ENCODE measurements at places on chromosomes 6 and 20.

DNA sequence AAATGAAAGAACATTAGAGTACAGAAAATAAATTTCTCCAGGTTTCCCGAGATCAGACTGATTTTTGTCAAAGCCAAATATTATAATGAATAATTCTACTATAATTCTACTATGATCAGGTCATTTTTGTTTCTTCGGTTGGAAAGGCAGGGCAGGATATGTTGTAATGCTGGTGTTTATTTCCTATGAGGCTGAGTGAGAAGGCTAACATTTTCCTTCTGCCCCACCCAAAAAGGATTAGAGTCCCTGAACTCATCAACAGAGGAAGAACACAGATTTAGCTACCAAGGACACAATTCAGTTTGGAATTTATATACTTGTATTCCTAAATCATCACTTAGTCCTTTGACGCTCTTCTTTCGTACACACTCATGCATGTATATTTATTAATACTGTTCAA is 318.9 kb downstream of the SYNE1 start:
- DNase-seq = no peak

- DNase-seq = no peak
Observed at GRCh38 chr6:127554435-127555006, 22.5 kb upstream of the C6orf58 start.

- no peak for DNase-seq
Observed at GRCh38 chr20:18031888-18032509, 25.7 kb downstream of the OVOL2 start.

DNA sequence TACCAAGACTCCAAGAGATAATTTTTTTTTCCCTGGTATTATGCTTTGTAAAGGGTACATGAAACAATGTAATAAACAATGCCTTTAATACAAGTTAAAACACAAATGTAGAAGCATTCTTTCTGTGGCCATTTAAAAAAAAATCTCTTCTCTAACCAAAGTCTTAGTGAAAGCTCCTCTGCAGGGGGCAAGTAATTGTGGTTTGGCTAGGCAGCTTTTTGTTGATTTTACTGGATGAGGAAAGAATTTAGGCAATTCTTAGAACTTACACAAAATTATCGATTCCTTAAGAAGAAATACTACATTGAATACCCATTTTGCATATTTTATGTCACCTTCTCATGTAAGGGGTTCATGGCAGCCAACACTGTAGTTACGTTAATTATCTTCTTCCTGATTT is 12.4 kb downstream of the TFB1M start:
- no peak for DNase-seq

DNA sequence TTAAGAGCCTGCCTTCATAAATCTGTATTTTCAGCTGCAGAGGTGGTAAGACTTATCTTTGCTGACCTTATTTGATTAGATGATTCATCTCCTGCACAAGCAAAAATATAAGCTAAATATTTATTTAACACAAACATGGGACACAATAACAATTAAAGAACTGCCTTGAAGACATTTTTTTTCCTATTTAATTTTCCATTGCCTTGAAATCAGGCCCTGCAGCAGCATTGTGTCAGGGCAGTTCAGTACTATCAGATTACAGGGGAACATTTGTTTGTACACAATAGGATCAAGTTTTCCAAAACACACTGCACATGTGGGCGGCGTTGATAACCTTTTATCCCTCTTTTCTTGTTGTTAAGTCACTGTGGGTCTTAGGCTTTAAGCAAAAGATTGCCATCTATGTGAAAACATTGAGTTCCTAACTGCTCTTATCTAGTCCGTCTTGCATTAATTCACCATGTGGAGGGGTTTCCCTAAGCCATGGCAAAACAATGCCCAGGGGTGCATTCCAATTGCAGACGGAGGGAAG is 7.4 kb downstream of the ADGRF5 start:
- DNase-seq = no peak

GRCh38 chr6:143332153-143332845 is 118.2 kb downstream of the ADAT2 start:
- no peak for DNase-seq

DNA sequence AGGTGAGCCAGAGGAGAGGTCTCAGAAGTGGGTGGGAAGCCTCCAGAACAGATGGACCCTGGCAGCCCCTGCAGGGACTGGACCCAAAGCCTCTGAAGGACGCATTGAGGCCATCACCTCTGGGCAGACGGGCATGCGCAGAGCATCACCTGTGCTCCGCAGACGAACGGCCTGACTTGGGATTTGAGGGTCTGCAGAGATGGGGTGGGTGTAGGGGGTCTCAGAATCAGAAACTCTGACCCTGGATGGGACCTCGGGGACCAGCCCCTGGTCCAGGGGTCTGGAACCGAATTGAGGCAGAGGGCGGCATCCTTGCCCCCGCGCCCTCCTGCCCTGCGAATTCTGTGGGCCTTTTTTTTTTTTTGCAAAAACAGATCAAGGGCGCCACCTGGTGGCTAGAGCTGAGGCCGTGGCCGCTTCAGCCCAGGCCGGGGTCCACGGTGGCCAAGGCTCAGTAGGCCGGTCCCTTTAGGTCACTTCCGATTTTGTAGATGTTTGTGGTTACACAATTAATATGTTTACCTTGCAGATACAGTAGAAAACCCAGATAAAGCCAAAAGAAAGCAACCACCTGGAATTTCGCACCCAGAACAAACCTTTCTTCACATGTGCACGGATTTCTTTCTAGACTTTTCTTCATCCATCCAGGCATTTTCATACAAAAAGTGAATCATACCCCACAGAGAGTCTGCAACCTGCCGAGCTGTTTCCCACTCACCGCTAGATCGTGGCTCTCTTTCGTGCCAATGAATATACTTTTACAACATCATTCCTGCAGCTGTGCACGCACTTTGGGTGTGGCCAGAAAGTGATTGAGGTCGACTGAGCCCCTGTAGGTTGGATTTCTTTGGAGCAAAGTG is 25.9 kb downstream of the ZBP1 start:
- DNase-seq = no peak

DNA sequence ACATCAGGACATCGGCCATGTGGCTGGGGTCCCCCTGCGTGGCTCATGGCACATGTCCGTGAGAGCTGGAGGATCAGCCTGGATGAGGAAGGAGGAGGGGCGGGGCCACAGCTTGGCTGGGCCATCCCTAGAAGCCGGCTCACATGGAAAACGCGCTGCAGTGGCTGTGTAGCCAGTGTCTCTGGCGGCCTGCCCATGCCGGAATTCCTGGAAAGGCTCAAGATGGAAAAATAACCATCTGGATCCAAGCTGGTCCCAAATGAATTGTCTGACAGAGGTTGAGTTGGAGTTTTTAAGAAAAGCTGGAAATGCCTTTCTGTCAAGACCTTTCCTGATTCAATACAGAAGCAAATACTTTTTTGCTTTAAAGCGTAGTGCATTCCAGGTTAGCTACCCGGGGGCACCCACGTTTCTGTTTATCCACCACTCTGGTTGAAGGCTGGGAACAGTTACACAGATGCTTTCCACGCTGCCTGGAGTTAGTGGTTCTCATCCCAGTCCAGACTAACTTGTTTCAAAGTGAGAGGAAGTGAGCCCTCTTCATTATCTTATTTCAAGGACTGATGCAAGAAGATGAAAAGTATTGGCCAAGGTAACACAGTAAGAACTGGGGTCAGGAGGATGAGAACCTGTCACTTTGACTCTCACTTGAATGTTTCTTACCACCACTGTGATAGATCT is 99.0 kb downstream of the GMPR start:
- DNase-seq = no peak

- DNase-seq = no peak
Observed at GRCh38 chr6:81656231-81656630, 96.2 kb downstream of the TENT5A start.

DNA sequence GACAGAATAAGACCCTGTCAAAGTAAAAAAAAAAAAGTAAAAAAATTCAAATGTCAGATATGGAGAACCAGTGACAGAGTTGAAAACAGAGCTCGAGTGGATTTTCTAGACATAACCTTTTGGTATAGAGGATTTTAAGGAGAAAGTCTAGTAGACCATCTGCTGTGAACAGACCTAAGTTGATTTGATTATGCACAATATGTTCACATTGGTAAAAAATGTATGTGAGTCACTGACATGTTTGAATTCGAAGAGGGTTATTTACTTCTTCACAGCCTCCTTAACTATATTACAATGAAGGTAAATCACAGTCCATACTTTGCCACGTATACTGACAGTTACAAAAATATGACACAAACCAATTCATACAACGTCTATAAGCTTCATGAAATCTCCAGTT is 7.4 kb downstream of the TINAG start:
- DNase-seq = no peak

DNA sequence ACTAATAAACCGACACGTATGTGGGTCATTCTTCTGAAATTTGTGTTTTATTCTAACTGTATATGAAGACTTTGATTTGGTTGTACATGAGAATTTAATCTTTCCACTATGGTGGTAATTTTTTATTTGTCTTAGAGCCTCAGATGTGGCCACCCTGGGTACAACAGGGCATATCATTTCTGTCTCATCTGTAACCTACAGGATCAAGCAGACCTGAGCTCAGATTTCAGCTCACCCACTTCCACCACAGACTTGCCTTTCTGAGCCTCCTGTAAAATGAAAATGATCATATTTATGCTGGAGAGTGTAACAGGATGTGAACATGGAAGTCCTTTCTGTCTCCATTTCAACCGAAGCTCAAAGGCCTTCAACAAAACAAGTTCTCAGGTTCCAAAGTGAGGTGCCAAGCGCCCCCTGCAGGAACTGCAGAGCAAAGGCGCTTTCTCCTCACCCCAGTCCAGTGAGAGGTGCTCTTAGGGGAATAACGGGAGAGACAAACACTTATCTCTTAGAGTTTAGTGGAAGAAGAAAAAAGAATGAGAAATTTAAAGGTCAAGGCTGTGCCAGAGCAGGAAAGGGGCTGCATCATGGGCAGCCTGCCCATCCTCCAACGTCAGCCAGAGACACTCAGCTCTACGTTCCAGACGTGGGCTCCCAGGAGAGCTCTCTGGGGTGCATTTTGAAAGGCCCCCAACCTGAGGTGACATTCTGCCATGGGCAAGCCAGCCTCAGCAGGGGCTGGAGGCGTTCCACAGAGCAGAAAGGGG is 23.0 kb upstream of the CD24 start:
- no peak for DNase-seq

DNA sequence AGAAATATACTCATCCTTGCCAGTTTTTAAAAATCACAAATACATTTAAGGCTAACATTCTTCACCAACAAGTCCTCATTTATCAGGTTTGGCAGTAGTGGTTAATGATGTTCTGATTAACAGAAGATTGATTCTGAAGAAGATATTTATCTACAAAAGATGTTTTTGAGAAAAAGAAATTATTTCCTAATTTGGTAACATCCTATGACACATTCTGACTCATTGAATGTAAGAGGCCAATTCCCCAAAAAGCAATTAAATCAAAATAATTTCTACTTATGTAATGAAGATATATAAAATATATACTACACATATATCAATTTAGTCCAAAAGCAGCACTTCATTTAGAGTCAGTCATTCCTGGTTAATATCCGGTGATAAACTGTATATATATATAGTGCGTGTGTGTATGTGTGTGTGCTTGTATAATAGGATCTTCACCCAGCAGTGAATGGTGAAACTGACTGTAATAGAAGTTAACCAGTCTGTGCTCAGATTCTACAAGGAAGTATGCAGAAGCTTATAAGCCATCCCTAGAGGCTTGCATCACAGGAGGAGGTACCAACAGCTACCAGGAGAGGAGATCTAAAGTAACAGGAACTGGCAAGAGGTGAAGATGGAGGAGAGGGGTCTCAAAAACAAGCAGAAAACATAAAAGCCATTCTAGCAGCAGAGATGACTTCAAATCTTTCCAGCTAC is 82.9 kb upstream of the MARCKS start:
- DNase-seq = no peak

GRCh38 chr20:58408603-58409246 is 19.7 kb downstream of the VAPB start:
- no peak for DNase-seq

- no peak for DNase-seq
Observed at GRCh38 chr6:43101497-43101896, 25.4 kb downstream of the PTK7 start.

DNA sequence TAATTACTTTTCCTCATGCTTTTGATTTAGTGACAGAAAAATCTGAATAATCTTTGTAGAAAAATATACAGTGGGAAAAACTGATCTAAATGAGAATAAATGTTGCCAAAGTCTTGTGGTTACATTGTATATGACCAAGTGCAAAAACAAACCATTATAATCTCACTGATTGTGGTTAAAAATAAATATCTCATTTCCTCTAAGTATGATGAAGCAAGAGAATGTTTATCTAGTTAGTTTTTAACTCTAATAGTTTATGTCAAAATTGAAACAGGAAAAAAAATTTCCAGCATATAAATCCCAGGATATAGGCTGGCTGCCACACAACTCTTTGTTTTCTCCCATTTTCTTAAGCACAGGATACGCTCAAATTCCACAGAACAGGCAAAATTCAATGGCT is 392.7 kb upstream of the ID4 start:
- DNase-seq = no peak

- no peak for DNase-seq
Observed at GRCh38 chr6:92534109-92534508, 885.2 kb downstream of the EPHA7 start.

DNA sequence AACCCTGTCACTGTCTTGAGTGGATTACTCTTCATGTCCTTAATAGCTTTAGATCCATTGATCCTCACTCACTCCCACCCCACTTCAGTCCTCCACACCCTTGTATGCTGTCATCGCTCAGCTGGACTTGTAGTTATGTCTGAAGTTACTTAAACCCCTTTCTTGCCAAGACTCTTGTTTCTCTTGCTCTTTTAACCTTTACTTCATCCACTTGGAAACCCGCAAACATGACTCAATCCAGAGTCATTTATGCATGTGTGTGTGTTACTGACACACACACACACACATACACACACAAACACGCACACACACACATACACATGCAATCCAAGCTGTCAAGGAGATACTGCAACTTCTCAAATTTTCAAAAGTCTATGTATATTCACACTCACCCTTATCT is 341.8 kb downstream of the SYNE1 start:
- DNase-seq = no peak

- no peak for DNase-seq
Observed at GRCh38 chr20:44097521-44098255, 89.3 kb downstream of the JPH2 start.

DNA sequence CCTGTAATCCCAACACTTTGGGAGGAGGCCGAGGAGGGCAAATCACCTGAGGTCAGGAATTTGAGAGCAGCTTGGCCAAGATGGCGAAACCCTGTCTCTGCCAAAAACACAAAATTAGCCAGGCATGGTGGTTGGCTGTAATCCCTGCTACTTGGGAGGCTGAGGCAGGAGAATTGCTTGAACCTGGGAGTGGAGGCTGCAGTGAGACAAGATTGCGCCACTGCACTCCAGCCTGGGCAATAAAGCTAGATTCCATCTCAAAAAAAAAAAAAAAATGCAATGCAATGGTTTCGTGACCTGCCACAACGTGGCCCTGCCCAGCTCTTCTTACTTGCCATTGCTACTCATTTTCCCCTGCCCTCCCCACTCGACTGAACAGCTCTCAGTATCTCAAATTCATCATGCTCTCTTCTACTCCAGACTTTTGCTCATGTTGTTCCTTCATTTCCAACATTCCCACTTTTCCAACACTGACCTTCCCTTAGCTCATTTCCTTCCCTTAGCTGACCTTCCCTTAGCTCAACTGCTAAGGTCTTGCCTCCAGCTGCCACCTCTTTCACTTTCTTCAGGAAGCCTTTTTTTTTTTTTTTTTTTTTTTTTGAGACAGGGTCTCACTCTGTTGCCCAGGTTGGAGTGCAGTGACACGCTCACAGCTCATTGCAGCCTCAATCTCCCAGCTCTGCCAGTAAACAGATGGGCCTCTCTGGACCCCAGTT is 2.1 kb upstream of the MTHFD1L start:
- no peak for DNase-seq

GRCh38 chr20:23116311-23117089 is 30.4 kb upstream of the CD93 start:
- DNase-seq = no peak

Measured in NCI-H1417 treated with DMSO at 0.1 percent for 48 hours (cell line).